CD4-positive, alpha-beta memory T cell (primary cell): ENCODE measurements at places on chromosomes 16 and 17.

GRCh38 chr17:68141050-68141449 lies 105.5 kb downstream of the KPNA2 start:
- no peak for DNase-seq

DNA sequence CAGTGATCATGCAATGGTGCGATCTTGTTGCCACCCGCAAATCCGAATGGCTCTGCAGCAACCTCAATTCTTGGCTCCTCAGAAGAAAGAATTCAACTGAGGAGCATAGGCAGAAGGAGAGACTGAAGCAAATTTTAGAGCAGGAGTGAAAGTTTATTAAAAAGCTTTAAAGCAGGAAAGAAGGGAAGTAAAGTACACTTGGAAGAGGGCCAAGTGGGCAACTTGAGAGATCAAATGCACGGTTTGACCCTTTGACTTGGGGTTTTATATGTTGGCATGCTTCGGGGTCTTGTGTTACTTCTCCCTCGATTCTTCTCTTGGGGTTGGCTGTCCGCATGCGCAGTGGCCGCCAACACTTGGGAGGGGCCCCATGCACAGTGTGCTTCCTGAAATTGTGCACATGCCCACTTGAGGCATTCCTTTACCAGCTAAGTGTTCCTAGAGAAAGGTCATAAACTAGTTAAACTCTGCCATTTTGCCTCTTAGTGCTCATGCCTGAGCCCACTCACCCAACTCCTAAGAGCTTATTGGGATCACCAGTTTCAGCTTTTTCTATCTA lies 36.7 kb downstream of the ZNRF1 start:
- DNase-seq = no peak

- no peak for DNase-seq
Observed at GRCh38 chr16:7731141-7731540, 398.5 kb downstream of the RBFOX1 start.

DNA sequence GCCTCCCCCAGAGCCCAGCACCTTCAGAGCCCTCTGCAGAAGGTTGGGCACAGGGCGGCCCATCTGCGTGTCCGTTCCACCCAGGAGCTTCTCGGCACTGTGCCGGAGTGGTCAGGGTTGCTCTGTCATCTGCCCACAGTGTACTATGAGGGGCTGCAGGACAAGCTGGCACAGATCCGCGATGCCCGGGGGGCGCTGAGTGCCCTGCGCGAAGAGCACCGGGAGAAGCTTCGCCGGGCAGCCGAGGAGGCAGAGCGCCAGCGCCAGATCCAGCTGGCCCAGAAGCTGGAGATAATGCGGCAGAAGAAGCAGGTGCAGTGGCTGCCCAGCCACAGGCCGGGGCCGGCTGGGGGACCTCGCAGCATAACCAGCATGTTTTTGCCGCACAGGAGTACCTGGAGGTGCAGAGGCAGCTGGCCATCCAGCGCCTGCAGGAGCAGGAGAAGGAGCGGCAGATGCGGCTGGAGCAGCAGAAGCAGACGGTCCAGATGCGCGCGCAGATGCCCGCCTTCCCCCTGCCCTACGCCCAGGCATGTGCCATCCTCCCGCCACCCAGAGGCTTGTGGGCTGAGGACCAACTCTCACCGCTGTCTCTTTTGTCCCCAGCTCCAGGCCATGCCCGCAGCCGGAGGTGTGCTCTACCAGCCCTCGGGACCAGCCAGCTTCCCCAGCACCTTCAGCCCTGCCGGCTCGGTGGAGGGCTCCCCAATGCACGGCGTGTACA lies 6.8 kb upstream of the MRPL12 start:
- no peak for DNase-seq

GRCh38 chr16:69566240-69566980 lies 644 bp downstream of the NFAT5 start:
- DNase-seq = no peak

DNA sequence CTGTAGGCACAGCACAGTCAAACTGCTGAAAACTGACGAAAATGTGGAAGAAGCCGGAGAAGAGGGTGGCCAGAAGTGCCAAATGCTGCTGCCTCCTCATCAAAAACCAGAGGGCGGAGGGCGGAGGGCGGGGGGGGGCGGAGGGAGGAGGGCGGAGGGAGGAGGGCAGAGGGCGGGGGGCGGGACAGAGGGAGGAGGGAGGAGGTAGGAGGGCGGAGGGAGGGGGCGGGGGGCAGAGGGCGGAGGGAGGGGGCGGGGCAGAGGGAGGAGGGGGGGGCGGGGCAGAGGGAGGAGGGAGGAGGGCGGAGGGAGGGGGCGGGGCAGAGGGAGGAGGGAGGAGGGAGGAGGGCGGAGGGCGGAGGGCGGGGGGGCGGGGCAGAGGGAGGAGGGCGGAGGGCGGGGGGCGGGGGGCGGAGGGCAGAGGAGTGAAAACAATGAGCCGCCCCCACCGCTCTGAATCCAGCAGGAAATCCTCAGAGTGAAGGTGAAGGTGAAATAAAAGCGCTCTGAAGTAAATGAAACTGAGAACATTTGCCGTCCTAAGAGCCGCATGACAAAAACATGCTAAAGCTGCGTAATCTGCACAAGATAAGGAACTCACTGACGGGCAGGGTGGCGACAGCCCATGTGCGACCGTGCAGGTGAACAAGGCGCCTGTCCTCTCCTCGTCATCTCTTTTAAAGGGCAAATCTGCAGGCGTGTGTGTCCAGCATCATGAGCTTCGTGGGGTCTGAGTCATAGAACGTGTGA lies 22.6 kb upstream of the CBFA2T3 start:
- DNase-seq = peak; percentile 38

DNA sequence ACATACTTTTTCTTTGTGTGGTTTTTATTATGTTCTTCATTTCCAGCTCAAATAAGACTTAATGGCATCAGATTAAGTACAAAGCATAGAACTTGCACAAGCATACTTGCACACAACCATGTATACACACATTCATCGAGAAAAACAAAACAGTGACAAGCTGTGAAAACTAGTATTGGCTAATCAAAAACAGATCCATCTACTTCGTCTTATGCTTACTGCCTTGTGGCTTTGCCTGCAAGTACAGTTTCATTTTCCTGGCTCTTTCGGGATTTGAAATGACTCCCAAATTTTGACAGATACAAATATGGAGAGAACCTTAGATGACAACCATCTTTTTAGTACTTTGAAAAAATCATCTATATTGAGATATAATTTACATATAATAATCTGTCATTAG lies 338.3 kb downstream of the BCAS3 start:
- no peak for DNase-seq

DNA sequence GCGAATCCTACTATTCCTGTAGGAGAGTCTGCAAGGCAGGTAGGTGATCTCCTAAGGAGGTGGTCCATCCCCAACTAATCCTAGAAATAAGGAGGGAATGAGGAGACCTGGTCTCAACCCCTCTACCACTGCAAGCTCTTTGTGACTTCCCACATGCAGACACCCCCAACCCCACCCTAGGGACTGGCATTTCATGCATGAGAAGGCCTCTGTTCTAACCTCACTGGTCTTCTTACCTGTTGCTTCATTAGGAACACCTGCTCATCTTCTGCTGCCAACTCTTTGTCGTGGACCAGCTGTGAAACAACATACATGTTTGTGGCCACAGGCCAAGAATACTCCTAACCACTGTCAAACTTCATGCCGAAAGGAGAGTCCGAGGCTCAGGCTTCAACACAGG lies 22.6 kb downstream of the DYNC1LI2 start:
- DNase-seq = no peak
